Amniotic stem cell (primary cell): ENCODE measurements at places on chromosomes 16 and 17.

GRCh38 chr17:77478281-77478680 lies 337.5 kb downstream of the SEC14L1 start:
- no peak for DNase-seq

GRCh38 chr17:8801135-8801840 lies 2.1 kb upstream of the MFSD6L start:
- no peak for DNase-seq

GRCh38 chr17:43342589-43342890 lies 56.3 kb upstream of the ARL4D start:
- DNase-seq = no peak

GRCh38 chr17:78774453-78774852 lies 7.6 kb downstream of the CYTH1 start:
- DNase-seq = no peak

DNA sequence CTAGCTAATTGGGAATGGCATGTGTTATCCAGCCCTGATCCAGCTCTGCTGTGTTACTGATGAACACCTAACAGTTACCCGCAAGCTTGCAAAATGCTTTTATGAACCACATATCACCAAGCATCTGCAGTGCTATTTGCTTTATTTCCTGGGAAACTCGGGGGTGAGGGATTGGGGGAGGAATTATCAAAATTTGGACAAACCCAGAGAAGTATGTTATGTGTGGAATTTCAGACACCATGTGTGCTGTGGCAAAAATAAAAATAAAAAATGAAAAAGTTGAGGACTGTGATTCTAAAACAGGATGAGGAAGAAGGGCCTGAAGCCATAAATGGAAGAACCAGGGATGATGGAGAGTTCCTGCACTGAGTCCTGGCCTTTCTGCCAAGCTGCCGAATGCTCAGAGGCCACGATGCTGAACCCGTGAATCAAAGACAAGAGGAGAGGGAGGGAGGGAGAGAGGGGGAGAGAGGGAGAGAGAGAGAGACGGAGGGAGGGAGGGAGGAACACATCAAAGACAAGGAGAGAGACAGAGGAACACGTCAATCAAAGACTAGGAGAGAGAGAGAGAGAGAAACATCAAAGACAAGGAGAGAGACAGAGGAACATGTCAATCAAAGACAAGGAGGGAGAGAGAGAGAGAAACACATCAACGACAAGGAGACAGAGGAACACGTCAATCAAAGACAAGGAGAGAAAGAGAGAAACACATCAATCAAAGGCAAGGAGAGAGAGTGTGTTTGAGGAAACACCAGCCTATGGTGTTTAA lies 89.8 kb downstream of the MRM3 start:
- DNase-seq = no peak

GRCh38 chr17:61583242-61583641 lies 7.8 kb downstream of the NACA2 start:
- DNase-seq = peak; percentile 60

GRCh38 chr17:73798111-73798748 lies 154.0 kb upstream of the SDK2 start:
- DNase-seq = no peak

DNA sequence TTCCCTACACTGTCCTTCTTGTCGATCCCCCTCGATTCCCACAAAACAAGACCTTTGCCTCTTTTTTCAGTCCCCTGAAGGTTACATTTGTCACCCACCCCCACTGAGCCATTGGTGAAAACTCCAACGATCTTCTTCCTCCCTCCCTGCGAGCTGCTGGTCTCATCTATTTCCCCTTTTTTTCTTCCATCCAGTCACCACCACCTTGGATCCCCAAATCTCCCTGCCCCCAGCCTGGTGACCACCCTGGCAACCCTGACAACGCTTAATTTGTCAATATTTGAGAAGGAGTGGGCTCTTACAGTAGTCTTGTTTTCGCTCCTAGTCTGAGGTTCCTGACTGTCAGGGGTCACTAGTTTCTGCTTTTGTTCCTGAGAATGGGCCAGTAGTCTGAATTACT lies 62.9 kb downstream of the SMPD3 start:
- DNase-seq = no peak

DNA sequence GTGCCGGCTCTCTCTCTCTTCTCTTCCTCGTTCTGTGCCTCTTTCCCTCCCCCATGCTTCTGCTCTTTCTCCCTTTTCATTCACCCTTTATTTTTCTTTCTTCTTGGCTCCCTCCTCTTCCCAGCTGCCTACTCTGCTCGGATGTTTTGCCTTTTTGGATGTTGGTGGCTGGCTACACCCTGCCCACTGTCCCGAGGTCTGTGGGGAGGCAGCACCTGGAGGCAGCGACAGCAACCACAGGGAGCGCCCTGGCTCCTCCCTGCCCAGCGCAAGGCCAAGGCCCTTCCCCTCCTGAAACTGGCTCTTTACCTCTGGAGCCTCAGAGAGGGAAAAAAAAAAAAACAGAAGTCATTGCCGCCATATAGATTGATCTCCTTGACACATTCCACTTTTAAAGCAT lies 20.0 kb downstream of the CLUAP1 start:
- DNase-seq = no peak

- no peak for DNase-seq
These were observed 2.0 kb downstream of the SEPHS2 start for GRCh38 chr16:30443631-30444030.

DNA sequence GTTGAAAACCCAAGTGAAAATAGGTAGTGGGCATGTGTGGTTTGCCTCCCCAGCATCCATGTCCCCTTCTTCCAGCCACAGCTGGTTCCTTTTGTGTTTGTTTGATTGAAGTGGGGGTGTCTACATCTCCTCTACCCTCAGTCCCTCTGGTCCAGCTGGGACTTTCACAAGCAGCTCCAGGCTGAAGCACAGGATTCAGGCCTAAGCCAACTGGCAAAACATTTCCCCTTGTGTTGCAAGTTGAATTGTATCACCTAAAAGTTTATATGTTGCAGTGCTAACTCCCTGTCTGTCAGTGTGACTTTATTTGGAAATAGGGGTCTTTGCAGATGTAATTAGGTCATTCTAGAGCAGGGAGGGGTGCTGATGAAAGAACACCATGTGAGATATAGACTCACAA lies 205.9 kb upstream of the ASIC2 start:
- no peak for DNase-seq

DNA sequence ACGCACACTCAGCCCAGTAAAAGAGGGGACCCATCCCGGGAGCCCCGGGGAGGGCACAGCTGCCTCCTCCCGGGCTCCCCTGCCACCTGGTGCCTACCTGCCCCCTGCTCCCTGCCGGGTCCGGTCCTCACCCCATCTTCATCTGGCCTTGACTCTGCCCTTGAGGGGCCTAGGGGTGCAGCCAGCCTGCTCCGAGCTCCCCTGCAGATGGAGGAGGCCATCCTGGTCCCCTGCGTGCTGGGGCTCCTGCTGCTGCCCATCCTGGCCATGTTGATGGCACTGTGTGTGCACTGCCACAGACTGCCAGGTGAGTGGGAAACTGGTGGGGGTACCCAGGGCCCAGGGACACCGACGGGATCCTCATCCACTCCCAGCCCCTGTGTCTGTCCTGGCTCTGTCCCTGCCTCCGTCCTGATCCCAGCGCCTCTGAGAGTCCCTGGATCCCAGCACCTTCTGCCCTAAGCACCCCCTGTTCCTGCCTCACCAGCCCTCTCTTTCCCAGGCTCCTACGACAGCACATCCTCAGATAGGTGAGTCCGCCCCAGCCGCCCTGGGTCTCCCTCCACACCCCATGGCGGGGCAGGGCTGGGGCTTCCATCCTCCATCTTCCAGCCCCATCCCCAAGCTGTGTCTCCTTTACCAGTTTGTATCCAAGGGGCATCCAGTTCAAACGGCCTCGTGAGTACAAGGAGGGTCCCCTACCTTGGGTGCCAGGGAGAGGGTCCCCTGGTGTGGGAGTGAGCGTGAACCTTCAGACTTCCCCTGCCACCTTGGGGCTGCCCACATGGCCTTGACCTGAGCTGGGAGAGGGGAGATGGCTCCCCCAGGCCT lies 574 bp downstream of the LAT start:
- no peak for DNase-seq

- DNase-seq = no peak
These were observed 5.3 kb upstream of the GPRC5C start for GRCh38 chr17:74426551-74427047.

DNA sequence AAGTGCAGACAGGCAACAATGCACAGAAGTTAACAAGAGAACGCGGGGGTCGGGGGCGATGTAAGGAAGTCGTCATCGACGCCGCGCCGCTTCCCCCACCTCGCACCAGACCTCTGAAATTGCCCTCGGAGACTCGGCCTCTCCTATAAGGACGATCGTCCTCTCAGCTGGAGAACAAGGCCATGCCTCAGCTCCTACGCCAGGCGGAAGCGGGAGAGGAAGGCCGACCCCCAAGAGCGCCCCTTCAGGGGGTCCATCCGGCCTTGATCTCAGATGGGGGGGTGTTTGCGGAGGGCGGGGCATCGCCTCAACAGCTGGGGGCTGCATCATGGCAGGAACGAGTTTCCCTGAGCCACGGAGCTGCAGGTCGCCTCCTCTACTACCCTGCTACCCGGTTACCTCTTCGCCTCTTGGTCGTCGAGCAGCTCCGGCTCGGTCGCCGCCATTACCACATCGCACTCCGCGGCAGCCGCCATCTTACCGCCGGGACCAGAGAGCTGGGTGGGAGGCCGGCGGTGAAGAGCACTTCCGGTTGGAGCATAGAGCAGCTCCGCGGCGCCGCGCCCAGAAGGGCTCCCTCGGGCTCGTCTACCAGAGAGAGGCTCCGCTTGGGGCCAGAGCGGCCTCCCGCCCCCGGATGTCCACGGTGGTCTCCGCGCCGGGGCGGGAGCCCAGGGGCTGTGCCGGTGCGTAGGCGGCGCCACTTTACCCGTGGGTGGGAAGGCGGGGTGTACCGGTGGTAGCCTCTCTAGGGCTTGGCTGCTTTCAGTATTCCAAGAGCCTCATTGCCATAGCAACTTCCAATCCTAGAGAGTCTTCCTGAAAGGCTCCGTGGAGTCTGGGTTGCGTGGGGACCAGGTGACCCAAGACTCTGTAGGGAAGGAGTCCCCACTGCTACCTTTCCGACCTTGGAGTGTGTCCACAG lies at the start of gene DNAJC7:
DNAJC7 (minus strand) TSS at position 499 of the 925 bp plus-strand sequence; CDS start at position 476, 23 bp downstream.
- peak; percentile 87 for DNase-seq

DNA sequence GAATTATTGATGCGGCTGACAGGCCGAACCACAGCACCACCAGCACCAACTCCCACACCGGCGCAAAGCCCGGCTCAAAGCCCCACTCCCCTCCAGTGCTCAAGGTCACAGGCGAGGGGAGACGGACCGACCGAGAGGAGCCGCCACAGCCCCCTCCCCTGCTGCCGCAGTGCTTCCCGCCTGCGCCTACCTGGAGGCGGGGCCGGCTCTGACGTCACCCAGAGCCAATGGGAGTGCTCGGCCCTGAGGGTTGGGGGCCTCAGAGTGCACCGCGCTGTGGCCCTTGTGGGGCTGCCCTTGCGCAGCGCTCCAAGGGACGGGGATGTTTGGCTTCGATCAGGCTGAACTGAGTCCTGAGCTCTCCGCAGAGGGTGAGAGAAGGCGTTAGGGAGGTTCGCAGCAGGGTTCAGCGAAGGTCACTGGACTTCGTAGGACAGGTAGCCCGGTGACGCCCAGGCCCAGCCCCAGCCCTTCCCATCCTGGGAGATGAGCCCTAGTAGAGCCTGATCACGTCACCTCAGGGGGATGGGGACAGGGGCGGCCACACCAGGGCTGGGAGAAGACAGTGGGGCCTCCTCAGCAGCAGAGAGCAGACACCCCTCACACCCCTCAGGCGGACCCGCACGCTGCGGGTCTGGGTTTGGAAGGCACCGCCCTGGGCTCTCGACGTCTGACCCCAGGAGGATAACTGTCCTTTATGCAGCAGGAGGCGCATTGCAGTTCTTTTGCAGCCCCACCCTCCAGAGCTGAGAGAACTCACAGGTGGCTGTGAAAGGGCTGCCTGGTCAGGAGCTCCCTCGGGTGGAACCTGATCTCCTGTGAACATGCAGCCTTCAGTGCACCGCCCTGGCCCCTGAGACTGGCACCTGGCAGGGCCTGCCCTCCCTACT lies 1.5 kb downstream of the NDRG4 start:
- DNase-seq = no peak

GRCh38 chr17:2089021-2089422 lies 34.1 kb downstream of the HIC1 start:
- peak; percentile 32 for DNase-seq

DNA sequence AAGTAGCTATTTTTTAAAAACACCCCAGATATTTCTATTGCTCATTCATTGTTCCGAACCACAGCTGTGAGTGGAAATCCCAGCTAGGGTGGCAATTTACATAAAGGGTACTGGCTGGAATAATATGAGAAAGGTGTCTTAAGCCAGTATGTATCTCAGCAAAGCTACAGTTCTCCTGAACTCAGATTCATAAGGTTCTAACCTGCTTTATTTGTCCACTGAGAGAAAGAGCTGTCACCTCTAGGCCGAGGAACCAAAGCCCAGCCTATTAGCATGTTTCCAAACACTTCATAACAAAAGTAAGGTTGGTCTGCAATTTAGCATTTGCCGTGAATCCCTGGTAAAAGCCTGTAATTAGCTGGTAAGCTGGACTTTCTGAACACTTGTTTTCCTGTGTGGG lies 57.0 kb upstream of the CLEC19A start:
- DNase-seq = no peak

- DNase-seq = no peak
These were observed 27.0 kb upstream of the COQ7 start for GRCh38 chr16:19040400-19040799.

DNA sequence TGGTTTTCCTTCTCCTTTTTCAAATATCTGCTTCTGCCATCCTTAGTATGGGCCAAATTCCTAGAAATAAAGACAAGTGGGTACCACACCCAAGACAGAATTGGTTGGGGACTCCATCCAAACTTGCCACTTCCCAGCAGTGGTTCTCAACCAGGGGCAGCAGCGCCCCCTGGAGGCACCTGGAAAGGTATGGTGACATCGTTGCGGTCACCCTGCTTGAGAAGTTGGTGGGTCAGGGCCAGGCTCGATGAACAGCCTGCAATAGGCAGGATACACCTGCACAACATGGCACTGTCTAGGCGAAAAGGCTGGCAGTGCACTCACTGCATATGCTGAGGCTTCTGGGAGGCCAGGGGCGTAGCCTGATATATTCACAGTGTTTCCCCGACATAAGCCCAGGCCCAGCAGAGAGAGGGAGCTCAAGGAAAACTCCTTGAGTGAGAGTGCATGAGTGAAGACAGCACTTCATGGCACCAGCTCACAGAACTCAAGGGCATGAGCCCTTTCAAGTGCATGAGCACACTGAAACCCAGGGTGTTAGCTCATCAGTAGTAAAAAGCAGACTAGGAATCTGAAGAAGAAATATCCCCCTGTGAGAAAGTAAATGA lies 57.7 kb downstream of the CMC2 start:
- DNase-seq = no peak

- no peak for DNase-seq
These were observed 51.8 kb downstream of the SYT17 start for GRCh38 chr16:19219836-19220235.
